Activated B cell treated with CpG ODN at 0.5 μM for 24 hours (primary cell): ENCODE measurements at places on chromosomes 4 and X.

DNA sequence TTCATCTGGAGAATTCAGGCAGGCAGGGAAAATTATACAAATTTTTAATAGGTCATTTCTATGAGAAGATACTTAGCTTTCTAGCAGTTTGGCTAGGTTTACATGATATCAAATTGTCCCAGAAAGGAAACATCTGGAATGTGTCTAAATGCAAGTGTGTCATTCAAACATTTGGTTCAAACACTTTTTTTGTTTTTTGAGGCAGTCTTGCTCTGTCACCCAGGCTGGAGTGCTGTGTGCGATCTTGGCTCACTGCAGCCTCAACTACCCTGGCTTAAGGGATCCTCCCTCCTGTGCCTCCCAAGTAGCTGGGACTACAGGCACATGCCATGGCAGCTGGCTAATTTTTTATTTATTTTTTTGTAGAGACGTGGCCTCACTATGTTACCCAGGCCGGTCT is 31.6 kb downstream of the SPARCL1 start:
- DNase-seq, result no peak

- peak; percentile 54 for DNase-seq
Measured at GRCh38 chrX:139932073-139932900, 566 bp downstream of the ATP11C start.

- no peak for DNase-seq
Measured at GRCh38 chr4:26263165-26263564, 57.6 kb upstream of the RBPJ start.

GRCh38 chrX:22040184-22040583 is 8.1 kb downstream of the PHEX start:
- DNase-seq, result no peak

DNA sequence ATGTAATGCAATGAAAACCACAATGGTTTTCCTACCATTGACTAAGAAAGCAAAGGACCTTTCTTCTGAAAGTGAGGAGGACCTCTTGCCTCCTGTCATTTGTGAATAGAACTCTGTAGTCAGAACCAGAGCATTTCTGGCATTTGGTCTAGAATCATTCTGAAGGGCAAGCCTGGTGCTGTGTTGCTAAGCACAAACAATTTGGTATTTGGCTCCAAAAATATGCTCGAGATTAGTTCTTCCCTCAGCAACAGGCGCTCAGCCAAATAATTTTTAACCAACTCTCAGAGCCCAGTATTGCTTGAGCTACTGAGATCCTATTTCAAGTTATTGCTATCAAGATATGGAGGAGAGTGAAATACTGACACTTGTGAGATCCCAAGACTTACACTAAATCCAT is 71.0 kb downstream of the SNCA start:
- DNase-seq, result no peak

- no peak for DNase-seq
Measured at GRCh38 chr4:94403751-94404150, 48.0 kb upstream of the PDLIM5 start.
